ENCODE measurements at places on chromosomes 3 and 15.

- no peak for DNase-seq
Measured at GRCh38 chr3:176914764-176915163, 282.5 kb downstream of the TBL1XR1 start.

DNA sequence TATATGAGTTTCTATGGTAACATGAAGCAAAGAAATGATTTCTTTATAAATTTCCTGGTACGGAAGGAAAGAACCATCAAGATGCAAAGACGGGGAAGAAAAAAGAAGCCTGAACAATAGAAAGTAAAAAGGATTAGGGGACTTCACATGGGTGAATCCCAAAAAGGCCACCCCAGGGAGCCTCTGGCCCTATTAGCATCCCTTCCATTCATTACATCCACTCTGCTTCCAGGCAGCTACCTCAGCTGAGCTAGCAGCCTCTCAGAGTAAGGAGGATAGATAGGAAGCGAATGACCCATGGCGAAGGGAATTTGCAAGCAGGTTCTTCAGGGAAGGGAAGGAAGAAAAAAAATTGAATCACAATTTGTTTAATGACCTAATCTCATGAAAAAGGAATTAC is 81.6 kb downstream of the GABRB3 start:
- DNase-seq: no peak

GRCh38 chr3:43181202-43181821 is 75.4 kb upstream of the POMGNT2 start:
- peak; percentile 40 for DNase-seq

- no peak for DNase-seq
Measured at GRCh38 chr3:118734664-118735063, 300.0 kb downstream of the IGSF11 start.

DNA sequence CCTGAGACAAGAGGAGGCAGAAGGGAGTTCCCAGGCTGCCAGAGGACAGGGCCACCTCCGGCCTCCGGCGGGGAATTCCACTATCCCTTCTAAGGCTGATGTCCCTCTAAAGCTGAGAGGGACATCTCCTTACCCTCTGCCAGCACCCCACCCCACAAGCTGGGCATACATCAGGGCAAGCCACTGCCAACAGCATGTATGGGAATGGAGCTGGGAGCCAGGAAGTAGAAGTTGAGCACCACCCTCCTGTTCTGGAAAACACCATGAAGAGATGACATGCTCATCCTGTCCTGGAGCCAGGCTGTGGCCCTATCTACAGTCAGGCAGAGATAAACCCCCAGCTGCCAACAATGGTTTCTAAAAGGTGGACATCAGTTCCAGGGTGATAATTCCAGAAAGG is 7.1 kb downstream of the PLCD1 start:
- DNase-seq: no peak

DNA sequence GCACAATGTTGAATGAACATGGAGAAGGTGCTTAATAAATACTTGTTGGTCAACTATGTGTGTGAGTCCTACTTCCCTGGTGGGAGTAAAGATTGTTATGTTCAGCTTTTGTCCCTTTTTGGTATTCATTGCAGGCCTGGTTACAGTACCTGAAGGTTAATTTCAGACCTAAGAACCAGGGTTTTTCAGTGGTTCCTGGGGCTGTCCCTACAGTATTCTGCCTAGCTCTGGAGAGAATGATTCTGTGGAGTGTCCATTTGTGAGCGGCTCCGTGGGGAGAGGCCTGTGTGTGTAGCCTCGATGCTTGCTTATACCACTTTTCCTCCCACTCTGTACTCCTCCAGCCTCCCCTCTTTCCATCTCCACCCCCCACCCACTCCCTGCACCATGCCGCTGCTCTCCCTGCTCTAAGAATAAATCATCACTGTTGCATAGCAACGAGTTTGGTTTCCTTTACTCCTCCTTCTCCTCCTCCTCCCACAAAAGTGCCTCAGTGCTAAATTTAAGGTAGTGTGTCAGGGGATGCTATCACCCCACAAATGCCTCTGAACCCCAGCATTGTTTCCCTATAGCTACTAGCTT is 150.6 kb upstream of the ROPN1 start:
- DNase-seq: no peak

DNA sequence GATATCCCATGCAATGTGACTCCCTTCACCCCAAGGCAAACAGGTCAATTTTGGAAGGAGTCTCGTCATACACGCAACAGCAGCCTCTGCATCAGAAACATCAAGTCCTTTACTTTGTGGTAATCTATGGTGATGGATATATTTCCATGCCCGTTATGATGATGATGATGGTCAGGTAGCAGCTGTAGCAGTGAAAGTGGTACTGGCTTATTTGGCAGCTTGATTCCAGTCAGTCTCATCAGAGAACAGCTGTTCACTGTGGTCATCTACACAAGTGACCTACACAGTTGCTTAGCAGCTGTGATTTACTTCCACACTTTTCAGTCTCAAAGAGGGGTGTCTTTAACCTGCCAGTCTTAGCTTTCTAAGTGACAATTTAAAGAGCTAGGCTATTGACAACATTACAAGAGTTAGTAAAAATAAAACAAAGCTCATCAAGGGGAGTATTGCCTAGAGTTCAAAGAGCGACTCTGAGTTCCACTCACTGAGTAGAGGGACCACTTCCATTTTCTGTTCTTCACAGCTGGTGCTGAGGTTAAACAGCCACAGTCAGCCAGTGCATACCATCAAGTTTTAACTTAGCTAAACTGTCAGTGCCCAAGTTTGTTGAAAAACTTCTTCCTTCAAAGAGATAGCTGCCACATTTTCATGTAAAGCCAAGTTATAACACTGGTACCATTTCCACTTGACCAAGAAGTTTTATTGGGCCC is 587.4 kb upstream of the KCNMB2 start:
- no peak for DNase-seq

DNA sequence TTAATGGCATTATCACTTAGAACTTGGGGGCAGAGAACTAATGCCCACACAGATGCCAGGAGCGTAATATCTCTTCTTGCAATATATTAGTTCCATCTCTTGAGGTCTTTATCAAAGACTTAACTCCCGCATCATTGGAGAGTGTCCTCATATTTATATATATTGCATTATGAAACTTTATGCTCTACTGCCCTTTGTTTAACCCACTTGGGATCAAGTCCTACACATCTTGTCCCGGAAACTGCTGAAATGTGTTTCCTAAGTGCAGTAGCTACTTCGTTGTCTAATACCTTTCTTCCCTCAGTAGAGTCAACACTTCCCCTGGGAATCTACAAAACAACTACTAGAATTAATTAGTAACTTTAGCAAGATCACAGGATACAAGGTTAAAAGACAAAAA is 1029.2 kb downstream of the OTOL1 start:
- DNase-seq: no peak

DNA sequence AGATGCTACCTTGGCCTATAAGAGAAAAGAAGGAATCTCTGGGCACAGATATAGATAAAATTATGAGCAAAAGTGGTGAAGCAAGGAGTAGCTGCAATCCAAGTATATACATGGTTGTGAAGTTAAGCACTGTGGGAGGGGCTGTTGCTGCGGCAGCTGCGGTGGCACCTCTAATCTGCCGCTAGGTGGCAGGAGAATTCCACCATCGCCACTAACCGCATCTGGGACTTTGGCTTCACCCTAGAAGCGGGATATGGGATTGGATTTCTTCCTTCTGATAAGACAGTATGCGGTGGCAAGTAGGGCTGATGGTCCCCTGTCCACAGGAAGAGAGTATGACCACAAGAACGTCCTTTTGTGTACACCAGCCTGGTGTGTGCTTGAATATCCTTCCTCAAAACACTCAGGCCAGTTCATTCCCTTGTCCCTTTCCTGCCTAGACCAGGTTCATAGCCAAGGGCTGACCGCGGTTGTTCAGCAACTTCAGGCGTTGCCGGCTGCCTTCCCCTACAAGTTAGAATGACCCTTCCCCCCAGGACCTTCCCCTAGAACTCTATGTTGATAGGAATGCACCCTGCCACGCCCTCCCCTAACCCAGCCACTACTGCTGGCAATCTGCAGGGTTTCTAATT is 5.1 kb downstream of the MAGEL2 start:
- no peak for DNase-seq

- DNase-seq: no peak
Measured at GRCh38 chr15:90161950-90162361, 39.2 kb upstream of the SEMA4B start.

DNA sequence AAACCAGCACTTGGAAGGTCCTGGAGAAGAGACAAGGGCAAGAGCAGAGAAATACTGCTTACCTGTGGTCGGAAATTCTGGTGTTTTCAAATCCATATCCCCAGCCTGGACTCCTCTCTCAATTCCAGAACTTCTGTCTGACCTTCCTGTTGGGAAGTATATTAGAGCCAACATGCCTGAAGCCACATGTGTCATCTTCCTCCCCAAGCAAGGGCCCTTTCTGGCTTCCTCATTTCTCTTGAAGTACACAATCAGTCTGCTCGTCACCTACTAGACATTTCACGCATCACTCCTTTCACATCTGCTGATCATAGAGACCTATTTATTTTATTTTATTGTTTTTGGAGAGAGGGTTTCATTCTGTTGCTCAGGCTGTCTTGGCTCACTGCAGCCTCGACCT is 8.4 kb downstream of the PARP14 start:
- no peak for DNase-seq

DNA sequence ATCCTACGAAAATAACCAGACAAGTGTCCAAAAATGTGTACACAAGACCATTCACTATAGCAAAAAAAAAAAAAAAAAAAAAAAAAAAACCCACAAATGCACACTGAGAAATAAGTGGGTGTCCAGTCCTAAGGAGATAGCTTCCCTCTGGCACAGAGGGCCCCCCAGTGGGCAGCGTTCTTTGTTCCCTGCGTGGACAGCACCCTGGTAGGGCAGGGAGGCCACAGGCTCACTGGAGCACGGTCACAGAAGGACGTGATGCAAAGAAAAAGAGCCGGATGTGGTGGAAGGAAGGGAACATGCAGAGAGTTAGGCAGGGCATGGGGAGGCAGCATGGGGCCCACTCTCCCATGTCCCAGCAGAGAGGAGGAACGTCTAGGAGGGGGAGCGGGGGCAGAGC is 210.7 kb upstream of the NSMCE3 start:
- DNase-seq: no peak

- no peak for DNase-seq
Measured at GRCh38 chr3:187673012-187673411, 2.8 kb upstream of the SST start.

DNA sequence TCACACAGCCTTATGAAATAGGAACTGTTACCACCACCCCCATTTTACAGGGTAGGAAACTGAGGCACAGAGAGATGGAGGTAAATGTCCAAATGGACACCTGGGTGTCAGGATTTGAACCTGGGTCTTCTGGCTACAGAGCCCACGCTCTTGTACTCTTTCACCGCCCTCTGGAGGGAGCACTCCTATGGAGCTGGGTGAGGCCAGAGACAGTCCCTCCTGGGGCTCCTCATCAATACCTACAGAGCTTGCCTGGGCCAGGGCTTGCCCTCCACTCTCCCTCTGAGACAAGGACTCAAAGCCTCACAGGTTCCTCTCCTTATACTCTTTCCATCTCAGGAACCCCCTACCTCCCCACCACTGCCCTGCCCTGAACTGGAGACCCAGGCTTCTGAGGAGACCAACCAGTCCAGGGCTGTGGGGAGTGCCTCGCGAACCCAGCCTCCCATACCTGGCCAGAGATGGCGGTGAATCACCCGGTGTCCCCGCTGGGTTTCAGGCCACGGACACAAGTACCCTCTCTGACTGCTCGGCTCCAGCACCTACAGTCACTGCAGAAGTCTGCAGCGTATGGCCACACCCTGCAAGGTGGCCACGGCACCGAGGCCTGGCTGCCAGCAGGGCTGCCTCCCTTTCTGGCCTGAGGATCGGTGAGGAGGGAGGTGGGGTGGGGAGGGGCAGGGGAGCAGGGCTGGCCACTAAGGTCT is 22.1 kb upstream of the ATP2B2 start:
- no peak for DNase-seq

DNA sequence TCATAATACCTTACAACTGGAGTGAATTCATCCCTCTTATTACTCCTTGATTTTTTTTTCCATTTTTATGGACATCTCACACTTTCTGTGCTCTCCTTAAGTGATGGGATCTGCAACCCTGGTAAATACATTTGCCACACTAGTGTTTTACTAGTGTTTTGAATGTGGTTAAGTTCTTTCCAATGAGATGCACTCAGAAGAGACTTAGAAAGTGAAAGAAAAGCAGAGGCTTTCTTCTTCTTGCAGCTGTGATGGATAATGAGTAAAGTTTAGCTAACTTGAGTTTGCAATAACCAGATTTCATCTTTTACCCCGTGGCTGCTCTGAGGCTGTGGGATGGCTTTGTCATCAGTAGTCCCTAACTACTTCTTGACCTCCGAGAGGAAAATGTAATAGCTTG is 1248.4 kb downstream of the NSUN3 start:
- no peak for DNase-seq

DNA sequence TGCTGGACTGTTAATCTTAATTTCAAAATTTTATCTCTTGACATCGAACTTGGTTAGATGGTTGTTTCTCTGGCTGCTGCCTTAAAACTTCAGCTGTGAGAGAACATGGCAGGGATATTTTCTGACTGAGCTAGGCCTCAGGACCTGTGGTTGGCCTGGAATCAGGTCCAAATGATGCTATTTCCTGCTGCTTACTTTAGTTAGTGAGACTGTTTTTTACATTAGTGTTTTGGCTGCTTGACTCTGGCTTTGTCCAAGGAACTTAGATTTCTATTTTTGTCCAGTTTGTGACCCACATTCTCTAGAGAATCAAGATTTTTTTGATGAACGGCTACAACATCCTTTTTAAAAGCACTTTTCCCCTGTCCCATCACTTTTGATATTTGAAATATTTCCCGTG is 497.9 kb upstream of the SGO1 start:
- no peak for DNase-seq

DNA sequence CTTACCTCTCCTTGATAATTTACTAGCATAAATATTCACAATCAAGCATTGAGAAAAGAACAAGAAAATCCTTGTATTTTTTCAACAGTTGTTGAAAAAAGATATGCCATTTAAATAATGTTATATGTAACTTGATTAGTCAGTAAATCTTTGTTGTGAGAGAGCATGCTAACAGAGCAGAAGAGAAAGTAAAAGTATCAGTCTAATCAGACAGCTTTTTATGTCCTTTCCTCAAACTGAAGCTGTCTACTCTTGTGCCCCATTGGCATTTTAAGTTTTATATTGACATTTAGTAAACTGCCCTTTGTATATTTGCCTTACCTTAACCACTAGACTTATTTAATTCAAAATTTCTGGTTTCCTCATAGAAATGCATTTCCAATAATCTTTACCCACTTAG is 668.7 kb downstream of the OTOL1 start:
- no peak for DNase-seq

DNA sequence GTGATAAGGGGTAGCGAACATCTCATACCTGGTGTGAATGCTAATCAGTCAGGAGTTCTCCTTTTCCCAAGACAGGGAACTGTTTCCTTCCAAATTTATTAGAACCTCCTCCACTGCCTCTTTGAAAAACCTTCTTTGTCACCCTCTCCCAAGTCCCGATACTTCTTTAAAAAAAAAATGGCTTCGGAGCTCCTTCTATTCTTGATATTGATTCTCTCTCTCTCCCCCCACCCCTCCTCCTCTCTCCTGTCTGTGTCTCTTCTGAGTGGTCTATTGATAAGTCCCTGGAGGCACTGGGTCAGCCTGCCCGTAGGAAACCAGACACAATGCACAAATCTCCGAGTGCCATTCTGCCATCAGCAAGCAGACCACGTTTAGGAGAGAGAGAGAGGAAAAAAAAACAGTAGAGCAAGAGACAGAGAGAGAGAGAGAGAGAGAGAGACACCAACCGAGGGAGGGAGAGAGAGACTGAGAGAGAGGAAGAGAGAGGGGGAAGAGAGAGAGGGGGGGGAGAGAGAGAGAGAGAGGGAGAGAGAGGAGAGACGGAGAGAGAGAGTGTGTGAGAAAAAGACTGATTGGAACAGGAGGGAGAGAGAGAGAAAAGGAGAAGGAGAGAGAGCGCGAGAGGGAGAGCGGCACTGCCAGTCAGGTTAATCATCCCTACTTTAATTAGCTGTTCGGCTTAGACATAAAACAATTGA is 160.9 kb downstream of the TIGIT start:
- no peak for DNase-seq

Measured in activated naive CD4-positive, alpha-beta T cell treated with anti-CD3 and anti-CD28 coated beads, Interleukin-2, amount 50 U/mL, for 16 hours (primary cell).